T-helper 22 cell (primary cell): ENCODE measurements at places on chromosomes 5 and 9.

DNA sequence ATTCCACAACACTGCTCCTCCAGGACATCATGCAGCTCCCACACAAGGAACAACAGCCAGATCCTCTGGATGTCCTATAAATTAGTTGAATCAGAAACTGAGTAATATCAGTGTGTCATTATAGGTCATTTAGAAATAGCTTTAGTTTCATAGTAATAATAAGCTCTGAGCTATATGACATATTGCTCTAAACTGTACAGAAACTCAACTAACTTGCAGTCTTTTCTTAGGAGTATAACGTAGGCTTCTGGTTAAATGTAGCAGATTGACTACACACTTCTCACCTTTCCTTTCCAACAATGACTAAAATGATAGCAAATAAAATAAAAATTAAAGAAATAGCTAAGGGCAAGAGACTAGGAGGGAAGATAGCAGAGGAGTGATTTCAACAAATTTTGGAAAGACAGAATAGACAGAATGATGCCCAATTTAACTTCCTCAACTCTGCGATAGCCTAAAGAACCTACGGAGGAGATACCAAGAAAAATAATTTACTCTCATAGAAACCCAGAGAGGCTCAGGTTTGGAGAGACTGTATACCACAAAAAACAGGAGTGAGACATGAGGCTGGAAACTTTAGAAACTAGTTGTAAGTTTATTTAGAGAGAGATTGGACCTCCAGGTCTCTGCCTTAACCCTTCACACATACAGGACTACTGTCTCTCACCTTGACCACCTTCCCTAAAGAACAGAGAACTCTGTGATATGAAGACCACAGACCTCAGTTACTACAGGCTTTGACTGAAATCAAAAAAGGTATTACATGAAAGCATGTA, 193.7 kb downstream of the TSSK1B start:
- DNase-seq, result no peak

DNA sequence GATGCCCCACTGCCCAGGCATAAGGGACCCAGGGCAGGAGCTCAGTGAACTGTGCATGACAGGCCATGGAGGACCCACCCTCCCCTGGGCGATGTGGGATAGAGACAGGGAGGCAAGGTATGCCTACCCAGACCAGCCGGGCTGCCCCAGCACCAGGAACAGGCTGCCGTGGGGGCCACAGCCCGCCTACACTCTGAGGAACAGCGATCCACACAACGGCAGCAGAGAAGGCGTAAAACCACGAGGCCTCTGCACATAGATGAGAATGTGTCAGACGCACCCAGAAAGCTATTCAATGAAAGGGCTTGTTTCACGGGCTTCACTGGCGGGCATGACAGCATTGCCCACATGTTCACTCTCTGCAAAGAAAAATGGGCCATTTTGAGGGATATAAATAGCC, 49.5 kb downstream of the SEMA4D start:
- DNase-seq, result no peak

DNA sequence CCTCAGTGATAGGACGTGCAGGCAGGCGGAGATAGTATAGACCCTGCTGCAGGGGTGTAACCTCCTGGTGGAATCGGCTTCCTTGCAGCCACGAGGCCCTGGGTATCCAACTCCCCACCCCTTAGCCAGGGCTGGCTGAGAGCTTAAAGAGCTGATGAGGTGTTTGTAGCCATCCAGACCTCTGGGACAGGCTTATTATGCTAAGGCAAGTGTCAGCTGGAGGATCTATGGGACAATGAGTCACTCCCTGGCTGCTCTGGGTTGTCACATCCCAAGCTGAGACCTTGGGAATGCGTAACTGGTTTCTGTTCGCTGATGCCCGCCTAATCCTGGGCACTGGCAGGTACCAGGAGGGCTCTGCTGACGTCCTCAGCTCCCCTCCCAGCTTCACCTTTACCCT, 38.9 kb downstream of the DAB2IP start:
- no peak for DNase-seq

- DNase-seq, result no peak
Observed at GRCh38 chr9:90868555-90868954, 66.9 kb downstream of the SYK start.

GRCh38 chr5:106843812-106844416, 826.8 kb downstream of the EFNA5 start:
- no peak for DNase-seq

GRCh38 chr9:13661014-13661413, 381.5 kb upstream of the MPDZ start:
- no peak for DNase-seq

- peak; percentile 15 for DNase-seq
Observed at GRCh38 chr5:31731016-31731415, 92.1 kb downstream of the PDZD2 start.

DNA sequence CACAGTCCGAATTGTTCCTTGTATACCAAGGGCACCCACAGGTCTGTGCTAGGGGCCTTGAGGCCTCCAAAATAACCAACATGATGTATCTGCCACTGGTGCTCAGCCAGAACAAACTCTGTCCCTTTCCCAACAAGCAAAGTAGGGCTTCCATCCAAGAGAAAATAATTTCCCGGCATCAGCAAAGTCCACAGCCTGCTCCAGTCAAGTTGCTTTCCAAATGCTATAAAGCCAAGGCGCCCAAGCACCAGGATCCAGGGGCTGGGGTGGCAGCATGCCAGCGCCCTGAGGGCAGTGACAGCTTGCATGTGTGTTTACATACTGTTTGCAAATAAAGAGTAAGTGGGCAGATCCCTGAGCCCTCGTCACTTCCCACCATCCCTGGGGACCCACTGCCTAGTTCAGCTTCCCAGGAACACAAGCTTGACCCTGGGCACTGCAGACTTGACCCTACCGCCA, 155.9 kb downstream of the ERCC6L2 start:
- DNase-seq, result no peak

DNA sequence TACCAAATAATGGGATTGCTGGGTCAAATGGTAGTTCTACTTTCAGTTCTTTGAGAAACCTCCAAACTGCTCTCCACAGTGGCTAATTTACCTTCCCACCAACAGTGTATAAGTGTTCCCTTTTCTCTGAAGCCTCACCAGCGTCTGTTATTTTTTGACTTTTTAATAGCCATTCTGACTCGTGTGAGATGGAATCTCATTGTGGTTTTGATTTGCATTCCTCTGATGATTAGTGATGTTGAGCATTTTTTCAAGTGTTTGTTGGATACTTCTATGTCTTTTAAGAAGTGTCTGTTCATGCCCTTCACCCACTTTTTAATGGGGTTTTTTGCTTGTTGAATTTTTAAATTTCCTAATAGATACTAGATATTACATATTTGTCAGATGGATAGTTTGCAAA, 28.4 kb upstream of the SUSD1 start:
- no peak for DNase-seq
